ENCODE measurements at places on chromosomes 1 and 21.

DNA sequence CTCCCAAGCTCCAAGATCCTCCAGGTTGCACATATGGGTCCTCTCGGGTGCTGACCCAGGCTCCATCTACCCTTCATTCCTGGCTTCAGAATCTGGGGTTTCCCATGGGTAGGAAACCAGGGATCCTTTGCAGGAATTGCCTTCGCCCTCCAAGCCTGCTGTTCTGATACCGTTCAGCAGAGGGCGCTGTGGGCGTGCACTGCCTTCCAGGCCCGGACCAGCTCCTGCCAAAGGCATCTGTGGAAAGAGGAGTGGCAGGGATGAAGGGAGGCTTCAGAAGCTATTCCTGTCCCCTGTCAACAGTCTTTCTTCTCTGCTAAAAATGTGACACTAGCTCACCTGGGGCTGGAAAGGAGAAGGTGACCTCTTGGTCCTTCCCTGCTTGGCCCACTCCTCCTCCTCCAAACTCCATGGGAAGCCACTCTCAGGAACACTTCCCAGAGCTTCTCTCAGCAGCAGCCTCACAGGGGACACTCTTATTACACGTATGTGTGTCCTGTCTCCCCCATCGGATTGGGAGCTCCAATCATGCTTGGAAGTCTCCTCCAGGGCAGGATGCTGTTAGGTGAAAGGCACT, 71.2 kb downstream of the VWA5B1 start:
- no peak for DNase-seq

DNA sequence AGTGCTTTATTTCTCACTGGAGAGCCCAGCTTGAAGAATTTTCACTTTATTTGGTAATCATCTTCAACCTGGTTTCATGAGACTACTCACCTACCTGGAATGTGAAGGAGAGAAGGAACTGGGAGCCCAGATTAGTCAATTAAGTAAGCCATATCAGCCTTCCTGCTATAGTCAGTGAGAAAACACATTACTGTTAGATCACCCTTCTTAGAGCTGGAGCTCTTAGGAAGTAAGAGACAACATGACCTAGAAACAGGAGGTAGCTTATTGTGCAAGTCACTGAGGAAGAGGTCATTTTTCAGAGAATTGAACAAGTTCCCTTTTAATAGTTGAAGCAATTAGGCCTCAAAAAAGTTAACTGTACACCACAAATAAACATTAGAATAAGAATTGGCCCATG, 49.2 kb upstream of the TEKT2 start:
- DNase-seq, result no peak

DNA sequence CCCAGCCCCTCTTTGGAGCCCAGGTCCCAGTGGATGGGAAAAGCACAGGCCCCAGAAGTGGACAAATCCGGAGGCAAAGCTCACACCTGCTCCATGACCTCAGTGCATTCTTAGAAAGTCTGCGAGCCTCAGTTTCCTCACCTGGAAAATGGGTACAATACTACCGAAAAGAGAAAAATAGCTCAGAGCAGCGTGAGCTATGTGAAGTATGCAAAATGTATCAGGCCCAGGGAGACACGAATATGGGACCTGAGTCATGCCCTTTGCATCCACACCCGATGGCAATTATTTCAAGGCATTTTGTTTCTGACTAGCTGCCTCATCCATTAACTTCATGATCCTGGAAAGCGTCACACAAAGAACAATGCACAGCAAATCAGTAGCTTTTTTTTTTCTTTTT, 9.2 kb downstream of the ALDH4A1 start:
- DNase-seq, result no peak

DNA sequence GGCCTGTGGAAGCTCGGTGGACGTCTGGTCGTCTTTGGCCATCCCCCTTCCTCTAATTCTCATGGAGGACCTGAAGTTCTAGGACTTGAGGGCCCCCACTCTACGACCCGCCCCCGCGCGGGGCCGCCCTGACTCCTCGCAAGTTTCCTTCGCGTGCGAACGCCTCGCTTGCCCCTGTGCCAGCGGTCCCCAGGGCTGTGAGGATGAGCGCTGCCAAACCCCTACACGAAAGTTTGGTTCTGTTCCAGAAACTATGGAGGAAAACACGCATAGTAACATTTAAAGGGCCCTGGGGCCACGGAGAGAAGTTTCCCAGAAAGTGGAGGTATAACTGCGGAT, 304 bp upstream of the GNG12 start:
- no peak for DNase-seq

DNA sequence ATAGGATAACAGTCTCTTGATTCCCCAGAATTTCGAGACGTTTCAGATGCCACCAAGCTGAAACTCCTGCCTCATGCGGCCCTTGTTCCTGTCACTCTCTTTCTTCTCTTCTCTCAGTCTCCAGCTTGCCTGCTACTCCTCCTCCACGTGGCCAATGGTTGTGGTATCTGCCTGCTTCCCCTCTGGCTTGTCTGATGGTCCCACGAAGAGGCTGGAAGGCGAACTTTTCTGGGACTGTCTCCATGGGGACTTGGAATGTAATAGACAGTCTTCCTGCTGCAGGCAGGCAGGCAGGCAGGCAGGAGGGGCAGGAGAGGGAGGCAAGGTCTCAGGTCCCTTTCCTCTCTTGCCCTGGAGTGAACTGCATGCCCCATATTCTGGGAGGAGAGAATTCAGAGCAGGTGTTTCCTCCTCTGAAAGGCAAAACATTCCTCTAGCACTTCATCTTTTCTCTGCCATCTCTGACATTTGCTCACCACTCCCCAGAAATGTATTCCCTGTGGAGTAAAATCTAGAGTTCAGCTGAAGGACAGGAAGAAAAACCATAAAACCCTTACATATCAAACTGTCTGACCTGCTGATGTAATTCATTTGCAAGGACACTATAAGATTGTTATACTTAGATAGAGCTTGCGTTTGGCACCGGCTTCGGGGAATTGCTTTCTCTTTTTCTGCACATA, 64.1 kb upstream of the GNG12 start:
- no peak for DNase-seq

DNA sequence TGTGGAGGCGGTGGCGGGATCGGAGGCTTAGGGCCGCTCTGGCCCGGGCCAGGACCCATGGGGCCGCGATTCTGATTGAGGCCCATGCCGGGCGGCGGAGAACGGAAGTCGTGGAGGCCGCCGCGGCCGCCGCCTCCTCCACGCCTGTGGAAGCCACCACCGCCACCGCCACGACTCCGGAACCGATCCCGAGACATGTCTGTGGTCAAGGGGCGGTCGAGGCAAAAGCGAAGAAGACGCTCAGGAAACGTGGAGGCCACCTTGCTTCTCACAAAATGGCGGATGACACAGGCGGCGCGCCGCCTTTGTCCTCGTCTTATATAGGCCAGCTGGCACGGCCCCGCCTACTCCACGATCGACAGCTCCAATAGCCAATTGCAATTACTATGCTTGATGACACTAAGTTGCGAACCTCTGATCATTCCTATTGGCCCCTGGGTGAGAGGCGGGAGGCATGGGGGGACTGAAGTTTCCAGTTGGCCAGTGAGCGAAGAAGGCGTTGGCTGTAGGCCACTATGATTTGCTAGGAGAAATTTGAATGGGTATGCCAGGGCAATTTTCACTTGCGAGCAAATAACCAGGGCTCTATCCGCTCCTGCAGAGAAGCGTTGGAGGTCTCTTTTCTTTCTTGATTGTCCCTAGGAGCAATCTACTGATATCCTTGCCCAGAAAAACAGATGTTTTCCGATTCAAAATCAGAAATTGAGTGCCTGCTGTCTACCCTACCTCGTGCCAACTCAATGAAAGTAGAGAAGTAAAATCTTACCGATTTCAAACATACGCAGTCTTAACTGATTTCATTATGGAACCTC, at the start of gene SFPQ:
SFPQ (minus strand) TSS at position 293 of the 812 bp plus-strand sequence; CDS start at position 197, 96 bp downstream.
- DNase-seq, result peak; percentile 92

- DNase-seq, result no peak
These were observed 14.7 kb downstream of the CLSTN1 start for GRCh38 chr1:9809100-9809510.

- no peak for DNase-seq
These were observed 210.9 kb upstream of the CSF3R start for GRCh38 chr1:36693603-36694002.

DNA sequence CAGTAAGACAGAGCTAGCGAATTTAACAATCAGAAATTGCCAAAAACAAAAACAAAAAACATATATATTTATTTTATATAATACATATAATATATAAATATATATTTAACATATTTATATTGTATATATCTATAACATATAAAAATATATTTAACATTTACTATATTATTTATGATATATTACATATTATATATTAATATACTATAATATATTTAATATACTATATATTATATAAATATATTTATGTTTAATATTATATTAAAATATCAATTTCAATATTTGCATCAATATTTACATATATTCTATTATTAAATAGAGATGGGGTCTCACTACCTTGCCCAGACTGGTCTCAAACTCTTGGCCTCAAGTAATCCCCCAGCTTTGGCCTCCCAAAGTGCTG, 50.9 kb downstream of the TBX19 start:
- no peak for DNase-seq

GRCh38 chr1:24391882-24392603, 21.5 kb downstream of the STPG1 start:
- no peak for DNase-seq

DNA sequence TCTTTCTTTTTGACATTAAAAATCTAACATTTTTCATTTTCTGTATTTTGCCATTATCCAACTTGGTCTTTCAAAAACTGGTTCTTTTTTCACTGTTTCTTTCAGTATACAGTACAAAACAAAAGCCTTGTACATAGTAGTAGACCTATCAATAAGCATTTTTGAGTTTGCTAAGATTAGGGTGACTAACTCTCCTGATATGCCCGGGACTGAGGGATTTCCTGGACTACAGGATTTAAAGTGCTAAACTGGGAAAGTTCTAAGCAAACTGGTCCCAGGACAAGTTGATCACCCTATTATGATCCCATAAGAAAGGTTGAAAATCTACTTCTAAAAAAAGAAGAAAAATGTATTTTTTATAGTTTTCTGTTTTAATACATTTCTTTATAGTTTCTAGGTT, 120.9 kb downstream of the USP25 start:
- no peak for DNase-seq

DNA sequence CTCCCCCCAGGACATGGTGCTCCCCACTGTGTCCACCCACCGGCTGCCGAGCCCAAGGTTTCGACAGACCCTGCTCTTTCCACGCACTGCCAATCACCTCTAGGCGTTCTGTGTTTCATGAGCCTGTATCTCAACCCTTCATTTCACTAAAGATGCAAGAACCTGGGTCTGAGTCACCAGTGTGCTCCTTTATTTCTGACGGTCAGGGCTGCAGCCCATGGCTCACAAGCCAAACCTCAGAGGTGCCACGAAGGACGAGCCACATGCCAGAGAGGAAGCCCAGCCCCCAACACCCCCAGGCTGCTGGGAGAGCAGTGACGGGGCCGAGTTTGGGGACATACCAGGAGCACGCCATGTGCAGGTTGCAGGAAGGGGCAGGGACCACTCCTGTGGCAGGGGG, 79.2 kb upstream of the ARHGEF16 start:
- DNase-seq, result no peak

DNA sequence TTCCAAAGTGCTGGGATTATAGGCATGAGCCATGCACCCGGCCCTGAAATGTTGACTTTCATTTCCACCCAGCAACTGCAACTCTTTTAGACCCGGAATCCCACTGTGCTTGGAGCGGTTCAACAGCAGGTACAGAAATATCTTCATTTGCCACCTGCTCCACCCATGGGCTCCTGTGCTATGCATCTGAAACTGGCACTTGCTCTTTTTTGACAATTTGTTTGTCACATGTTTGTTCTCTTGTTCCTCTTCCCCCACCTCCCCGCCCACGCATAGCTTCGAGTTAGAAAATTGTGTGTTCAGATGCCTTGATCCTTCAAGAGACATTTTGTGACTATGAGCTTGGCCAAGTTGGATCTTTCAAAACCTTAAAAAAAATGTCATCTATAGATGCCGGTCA, 2.4 kb upstream of the IFNLR1 start:
- no peak for DNase-seq

DNA sequence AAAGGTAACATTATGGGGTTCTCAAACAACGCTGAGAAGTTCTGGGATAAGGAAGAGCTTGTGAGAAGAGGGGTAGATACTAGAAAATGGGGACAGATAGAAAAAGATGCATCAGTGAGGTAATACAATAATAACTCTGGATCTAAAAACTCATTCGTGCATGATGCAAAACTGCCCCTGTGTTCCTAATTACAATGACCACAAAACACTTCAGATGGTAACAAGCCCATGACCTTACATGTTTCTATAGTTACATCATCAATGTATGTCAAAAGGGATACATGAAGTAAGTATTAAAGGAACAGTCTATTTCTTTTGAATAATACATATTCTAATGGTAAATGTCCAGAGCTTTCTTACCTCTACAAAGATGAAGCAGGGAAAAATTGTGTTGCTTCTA, 110.6 kb upstream of the PLPPR5 start:
- DNase-seq, result no peak

- DNase-seq, result no peak
These were observed 34.4 kb downstream of the NTPCR start for GRCh38 chr1:232984577-232985425.

DNA sequence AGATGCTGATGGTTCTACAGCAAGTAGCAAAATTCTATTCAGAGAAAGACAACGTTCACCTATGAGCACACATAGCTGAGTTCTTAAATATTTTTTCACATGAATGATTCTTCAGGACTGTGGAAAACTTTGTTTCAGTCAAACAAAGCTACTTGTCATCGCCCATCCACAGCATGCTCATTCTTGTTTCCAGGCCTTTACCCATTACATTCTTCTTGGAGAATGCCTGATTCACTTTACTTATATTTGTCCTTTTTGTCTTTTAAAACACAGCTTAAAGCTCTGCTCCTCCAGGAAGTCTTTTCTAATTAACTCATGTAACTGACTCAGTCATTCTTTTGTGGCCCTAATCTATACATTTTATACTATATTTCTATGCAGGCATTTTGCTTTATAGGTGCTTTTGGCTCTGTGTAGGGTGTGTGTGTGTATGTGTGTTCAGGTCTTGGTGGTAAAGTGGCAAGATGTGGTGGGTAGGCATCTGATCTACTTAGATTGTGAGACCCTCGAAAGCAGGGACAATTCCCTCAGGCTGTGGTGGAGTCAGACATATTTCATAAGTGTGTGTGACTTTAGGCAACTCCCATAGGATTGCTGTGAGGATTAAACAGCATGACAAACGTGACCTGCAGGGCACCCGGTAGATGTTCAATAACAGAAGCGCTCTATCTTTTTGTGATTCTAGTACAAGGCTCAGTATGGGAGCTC, 11.8 kb upstream of the MARK1 start:
- DNase-seq, result no peak

DNA sequence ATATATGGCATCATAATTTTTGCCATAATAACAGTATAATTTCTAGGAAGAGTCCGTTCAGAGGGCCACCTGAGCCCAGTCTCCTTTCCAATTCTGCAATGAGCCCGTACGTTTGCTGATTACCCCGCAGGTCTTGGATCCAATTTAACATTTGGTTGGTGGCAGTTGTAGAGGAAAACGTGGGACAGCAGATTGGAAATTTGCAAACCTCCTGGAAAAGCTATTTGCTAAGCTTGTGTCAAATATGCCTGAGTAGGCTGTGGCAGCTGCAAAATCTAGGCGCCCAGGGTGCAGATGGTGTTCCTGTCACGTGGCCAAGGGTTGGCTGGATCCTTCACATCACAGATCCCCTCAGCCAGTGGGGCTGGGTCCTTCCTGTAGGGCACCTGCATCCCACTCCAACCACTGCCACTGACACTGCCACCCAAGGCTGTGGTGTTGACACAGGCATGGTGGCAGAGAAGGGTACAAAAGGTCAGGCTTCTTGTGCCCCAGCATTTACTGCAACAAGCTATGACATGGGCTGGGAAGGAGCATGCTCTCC, 174.8 kb upstream of the SYT6 start:
- no peak for DNase-seq

GRCh38 chr1:230976360-230976759, 2.3 kb downstream of the TTC13 start:
- no peak for DNase-seq
